Stimulated activated CD4-positive, alpha-beta T cell treated with anti-CD3 and anti-CD28 coated beads, Interleukin-2, amount 100 ng/mL, for 4 hours (primary cell): ENCODE measurements at places on chromosomes 6 and 20.

DNA sequence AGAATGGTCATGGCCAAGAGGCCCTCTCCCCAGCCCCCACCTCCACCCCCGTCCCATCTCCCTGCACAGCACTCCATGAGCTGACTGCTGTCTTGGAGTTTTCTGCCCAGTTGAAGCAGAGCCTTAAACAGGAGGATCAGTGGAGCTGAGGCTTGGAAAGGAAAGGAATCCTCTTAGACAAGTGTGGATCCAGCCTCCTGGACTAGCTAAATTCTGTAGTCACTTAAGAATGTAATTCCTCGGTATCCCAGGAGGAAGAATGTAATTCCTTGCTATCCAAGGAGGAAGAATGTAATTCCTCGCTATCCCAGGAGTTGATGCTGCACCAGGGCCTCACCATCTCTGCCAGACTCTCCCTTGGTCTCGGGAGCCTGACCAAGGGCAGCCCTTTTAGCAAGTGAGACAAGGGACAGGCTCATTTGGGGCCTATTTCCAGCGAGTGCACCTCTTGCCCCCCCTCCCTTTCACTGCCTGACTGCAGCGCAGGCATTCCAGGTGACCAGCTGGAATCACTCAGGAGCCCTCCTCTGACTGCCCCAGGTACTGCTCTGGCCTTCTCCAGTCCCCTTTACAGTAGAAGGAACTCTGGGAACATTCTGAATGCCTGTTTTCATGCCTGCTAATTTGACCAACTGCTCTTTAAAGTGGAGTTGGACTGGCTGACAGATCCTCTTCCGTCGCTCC lies 76.2 kb downstream of the TCP11 start:
- DNase-seq: no peak

DNA sequence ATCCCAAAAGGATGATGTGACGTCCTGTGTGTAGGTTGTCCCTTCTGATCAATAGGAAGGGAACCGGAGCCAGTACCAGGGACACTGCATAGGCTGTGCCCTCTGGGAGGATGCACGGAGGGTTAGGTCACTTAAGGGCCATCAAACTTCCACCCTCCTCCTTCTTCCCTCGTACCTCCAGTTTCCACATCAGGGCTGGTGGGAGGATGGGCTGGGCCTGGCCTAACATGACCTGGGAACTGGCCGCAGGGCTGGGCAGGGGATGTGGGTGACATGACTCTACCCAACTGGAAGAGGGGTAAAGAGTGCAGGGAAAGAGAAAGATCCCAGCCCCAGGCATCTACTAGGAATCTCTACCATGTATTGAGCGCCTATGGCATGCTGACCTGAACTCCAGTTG lies 46.2 kb upstream of the MDGA1 start:
- no peak for DNase-seq

GRCh38 chr6:145534989-145535388 lies 200.3 kb downstream of the EPM2A start:
- DNase-seq: no peak

DNA sequence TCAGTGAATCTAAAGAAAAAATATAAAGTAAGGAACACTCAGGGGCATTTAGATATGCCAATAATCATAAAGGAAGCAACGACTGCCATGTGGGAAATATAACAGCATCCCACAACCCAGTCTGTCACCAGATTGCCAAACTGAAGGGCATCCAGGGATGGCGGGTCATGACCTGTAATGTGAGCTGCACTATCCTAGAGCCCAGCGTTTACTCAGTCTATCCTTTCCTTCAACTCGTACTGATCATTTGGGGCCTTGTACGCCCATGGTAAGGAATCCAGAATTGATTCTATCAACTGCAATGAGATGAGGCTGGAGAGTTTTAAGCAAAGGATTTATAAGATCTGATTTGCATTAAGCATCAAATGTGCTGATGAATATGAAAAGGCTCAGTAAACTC lies 5.3 kb downstream of the TRPC4AP start:
- DNase-seq: no peak

GRCh38 chr20:63326314-63327230 lies 33.6 kb downstream of the COL20A1 start:
- no peak for DNase-seq

DNA sequence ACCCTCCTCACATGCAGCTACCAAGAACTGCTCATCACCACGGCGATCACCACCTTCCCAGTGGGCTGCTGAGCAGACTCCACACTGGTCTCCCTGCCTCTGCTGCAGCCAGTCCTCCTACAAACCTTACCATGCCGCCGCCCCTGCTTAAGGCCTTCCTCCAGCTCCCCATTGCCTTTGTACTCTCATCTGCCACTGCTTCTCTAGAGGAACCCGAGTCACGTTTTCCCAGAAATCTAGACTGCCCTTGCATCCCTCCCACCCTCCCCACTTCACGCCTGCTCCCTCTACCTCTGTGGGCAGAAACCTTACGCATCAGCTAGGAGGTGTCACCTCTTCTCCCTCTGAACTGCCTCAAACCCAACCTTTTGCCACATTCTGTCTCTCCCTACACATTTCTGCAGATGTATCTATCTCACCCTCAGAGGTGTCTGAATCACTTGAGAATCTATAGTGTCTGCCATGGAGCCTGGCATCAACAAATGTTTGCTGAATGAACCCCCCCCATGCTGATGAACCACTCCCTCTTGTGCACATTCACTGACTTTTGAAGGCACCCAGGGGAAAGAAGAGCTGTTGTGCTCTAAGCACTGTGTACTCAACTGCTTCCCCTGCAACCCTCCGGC lies 4.3 kb downstream of the E2F1 start:
- no peak for DNase-seq

- no peak for DNase-seq
Observed at GRCh38 chr20:22924949-22925612, 110.0 kb upstream of the SSTR4 start.

- DNase-seq: no peak
Observed at GRCh38 chr6:109467696-109468095, 12.1 kb upstream of the MICAL1 start.

DNA sequence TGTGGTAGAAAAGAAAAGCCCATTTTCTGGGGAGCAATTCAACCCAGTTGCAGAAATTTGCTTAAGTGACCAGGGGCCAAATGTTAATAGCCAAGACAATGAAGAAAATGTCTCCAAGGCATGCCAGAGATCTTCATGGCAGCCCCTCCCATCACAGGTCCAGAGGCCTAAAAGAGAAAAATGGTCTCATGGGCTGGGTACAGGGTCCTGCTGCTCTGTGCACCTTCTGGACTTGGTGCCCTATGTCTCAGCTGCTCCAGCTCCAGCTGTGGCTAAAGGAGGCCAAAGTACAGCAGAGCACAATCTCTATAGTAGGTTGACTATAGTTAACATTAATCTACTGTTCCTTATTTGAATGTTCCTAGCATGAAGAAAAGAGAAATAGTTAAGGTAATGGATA lies 44.7 kb downstream of the FRK start:
- no peak for DNase-seq

DNA sequence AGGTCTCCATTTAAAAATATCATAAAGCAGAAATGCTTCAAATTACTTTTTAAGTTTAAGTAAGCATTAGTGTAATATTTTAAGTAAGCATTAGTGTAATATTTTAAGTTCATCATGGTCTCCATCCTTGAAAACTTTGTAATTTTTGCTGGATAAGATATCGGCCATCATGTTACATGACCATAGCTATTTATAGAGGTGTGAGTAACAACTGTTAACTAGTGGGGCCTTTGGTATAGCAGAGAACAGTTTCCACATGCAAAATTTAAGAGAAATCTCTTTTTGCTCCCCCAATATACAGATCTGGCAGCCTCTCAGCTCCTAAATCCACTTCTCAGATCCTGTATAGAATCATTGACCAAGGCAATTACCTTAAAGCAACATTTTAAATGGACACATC lies 468 bp downstream of the TRDN start:
- DNase-seq: no peak

DNA sequence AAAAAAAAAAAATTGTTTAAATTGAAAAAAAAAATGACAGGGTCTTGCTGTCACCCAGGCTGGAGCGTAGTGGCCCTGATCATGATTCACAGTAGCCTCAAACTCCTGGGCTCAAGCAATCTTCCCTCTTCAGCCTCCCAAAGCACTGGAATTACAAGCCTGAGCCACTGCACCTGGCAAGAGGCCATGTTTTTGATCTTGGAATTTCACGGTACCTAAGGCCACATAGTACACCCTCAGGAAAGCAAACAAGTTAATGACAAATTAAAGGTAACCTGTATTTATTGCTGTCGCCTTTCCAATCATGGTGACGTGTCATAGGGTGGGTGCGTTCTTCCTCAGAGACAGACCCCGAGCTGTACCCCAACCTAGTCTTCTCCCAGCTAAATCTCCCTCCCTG lies 79.2 kb downstream of the LINC00237 start:
- no peak for DNase-seq

GRCh38 chr6:166087852-166088251 lies 79.8 kb downstream of the TBXT start:
- no peak for DNase-seq

DNA sequence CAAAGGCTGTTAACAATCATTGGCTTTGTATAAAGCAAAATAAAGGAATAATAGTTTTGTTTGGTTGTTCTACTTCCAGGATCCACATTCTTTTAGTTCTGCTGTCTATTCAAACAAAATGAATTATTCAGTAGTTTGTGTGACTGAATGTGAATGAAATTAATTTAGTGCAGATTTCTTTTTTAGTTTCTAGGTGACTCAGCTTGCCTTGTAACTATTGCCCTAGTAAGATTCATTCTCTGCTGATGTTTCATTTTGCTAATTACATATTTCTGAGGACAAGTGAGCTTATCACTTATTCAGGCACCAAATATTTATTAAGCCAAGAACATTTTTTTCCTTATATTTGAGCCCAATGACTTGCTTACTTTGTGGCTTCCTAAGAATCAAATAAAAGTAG lies 46.5 kb upstream of the RIPOR2 start:
- DNase-seq: no peak

- DNase-seq: peak; percentile 73
Observed at GRCh38 chr6:3251462-3252314, 7.1 kb upstream of the PSMG4 start.

- DNase-seq: no peak
Observed at GRCh38 chr6:169452869-169453620, 199.4 kb upstream of the THBS2 start.

GRCh38 chr6:156699017-156699421 lies 78.2 kb upstream of the ARID1B start:
- no peak for DNase-seq

GRCh38 chr20:3165473-3166337 lies 6.0 kb upstream of the FASTKD5 start:
- DNase-seq: no peak

- no peak for DNase-seq
Observed at GRCh38 chr6:29517245-29517644, 29.5 kb upstream of the MAS1L start.

DNA sequence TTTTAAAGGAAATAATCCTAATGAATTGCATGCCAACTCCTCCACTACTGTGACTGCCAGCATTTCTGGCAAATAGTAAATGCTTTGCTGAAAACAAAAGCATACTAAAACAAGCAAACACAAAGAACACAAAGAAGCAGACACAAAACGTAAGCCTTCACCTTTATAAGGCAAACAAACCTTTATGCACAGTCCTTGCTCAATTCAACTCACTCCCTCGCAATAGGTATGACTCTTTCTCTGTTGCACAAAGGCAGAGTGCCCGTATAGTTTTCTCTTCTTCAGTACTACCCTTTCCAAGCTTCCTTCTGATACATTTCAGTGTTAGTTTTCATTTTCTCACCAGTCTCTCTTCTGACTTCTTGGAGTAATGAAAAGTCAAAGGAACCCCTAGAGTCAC lies 63.9 kb downstream of the PDE10A start:
- DNase-seq: no peak

GRCh38 chr6:50819466-50819903 lies 814 bp downstream of the TFAP2B start:
- no peak for DNase-seq

DNA sequence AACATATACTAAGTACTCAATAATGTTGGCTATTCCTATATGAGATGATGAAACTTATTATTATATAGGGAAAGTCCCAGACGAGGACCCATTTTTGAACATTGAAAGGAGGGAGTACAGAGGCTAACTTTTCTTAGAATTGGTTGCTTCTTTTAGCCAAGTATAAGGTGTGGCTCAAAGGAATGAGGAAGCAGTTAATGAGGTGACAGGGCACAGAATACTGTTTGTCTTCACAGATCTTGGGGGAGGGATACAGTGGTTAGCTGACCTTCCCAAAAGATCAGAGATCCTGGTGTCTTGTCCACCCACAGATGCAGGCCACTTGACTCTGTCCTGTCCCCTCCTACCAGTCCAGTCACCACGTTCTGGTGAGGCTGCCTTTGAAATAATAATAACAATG lies 67.8 kb upstream of the EPB41L1 start:
- DNase-seq: no peak

GRCh38 chr20:41098703-41099250 lies 38.6 kb upstream of the PLCG1 start:
- no peak for DNase-seq

GRCh38 chr6:35897036-35897435 lies 23.9 kb downstream of the SRPK1 start:
- DNase-seq: no peak

DNA sequence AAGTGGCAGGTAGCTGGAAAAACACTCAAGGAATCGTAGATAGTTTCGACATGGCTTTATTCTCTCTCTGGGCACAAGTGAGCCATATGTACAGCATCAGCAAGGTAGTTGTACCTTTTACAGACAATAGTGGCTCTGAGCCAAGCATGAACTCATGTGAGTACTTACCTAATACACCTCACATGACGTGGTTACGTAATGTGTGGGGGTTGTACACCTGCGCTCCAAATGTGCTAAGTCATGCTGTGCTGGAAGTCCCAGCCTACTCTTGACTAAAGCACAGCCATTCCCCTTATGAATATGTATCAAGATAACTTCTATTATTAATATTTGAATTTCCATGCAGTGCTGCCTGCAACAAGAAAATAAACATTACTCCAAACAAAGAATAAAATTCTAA lies 78.8 kb upstream of the HMGN3 start:
- no peak for DNase-seq

DNA sequence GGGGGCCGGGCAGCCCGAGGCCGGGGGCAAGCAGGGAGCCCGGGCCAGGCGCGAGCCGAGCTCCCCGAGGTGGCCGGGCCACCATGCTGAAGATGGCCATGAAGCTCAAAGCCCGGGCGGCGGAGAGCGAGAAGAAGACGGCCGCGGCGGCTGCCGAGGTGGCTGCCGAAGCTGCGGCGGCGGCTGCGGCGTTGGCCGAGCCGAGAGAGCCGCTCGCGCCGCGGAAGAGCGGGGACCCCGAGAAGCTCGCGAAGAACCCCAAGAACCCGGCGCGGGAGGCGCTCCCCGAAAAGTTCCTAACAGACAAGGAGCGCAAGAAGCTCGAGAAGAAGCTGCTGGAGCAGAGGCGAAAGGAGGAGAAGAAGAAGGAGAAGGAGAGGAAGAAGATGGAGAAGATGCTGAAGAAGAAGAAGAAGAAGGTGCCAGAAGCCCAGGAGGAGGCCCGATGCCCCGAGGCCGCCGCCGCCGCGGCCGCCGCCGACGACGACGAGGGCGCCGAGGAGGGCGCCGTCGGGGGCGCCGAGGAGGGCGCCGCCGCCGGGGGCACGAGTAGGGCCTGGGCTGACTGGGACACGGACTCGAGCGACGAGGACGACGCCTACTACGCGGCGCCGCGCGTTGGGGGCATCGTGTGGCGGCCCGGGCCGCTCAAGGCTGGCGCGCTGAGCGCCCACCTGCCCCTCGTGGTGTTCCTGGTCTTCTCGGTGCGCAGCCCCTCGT lies 37.4 kb downstream of the GNAS start:
- DNase-seq: peak; percentile 40
